ENCODE measurements at places on chromosomes 11 and 22.

DNA sequence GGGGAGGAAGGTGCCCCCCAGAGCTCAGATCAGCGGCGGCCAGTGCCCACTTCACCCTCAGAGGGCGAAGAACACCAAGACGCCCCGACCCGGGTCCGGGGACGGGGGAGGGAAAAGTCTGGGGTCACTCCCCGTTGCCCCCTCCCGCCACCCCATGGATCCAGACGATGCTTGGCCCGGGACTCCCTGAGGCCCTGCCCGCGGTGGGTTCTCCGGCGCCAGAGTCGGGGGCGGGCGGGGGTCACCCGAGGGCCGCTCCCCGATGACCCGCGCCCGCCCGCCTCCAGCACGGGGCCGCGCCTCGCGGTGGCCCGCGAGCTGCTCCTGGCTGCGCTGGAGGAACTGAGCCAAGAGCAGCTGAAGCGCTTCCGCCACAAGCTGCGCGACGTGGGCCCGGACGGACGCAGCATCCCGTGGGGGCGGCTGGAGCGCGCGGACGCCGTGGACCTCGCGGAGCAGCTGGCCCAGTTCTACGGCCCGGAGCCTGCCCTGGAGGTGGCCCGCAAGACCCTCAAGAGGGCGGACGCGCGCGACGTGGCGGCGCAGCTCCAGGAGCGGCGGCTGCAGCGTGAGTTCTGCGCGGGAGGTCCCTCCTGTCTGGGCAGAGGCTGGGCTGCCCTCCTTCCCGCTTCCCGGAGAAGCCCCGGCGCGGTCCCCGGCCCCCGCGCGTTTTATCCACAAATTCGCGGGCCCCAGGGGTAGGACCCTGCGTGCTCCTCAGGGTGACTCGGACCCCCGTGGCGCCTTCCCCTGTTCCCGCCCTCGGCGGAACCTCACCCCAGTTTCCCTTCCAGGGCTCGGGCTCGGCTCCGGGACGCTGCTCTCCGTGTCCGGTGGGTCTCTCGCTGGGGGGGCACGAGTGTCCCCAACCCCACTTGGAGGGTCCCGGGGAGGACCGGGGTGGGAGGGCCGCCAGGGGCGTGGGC lies 1.1 kb downstream of the NLRP6 start:
- no peak for DNase-seq

GRCh38 chr22:44870021-44870420 lies 117.6 kb downstream of the ARHGAP8 start:
- peak; percentile 6 for DNase-seq

DNA sequence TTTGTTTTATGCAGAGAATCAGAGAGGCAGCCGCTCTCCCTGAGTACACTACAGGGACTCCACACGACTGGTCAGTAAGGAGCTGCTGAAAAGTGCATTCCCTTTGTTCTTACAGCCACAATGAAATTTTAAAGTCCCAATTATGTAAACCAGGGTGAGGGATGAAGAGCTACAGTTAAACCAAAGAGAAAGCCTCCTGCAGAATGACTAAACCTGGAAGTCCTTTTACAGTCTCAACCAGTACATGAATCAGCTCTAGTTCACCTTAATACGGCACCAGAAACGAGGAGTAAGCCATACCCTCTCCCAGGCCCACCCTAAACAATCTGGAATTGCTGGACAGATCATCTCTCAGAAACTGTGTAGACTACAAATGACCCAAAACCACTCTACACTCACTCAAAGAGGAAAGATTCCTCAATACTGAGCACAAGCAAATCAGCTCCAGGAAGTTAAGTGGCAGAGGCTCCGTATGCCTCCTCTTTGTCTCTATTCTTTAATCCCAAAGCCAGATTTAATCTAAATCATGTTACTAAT lies 113.1 kb downstream of the RBFOX2 start:
- no peak for DNase-seq

DNA sequence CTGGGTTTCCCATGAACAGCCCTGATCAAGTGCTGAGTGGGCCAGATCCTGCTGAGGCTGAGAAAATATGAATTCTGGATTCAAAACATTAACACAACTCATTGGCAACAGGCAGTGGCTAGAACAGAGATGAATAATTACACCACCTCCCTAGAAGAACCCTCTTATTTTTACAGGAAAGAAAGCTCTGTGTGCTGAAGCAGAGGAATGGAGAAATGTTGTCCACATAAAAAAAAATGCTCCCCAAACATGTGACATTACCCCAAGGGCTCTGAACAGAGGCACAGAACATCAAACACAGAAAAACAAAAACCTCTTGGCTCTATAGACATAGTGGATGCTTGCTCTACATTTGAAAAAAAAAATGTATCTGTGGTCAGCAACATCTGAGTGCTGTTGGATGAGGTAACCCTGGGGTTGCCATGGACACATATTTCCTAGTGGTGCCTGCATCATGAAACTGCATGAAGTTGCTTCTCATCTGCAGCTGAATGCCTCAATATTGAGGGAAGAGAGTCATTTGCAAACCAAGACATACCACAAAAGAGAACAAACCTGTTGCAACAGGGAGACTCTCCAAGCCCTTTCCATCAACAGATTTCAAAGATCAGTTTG lies 98.8 kb downstream of the SNX19 start:
- no peak for DNase-seq

- DNase-seq = no peak
Observed at GRCh38 chr11:45468267-45468856, 182.2 kb upstream of the SYT13 start.

DNA sequence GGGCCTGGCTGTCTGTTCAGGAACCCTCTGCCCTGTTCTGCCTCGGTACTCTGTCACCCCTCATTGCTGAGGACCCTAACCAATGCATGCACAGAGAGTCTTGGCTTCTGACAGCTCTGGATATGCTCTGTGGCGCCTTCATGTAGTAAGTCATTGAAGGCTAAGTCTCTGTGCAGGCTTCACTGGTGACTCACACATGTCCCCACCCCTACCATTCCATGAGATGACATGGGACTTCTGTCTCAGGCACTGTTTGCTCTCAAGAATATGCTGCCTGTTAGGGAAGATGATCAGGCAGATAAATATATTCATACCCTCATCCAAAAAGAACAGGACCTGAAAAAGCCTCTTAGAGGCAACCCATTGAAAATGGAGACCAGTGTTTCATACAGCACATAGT lies 43.6 kb upstream of the HORMAD2 start:
- DNase-seq = no peak

GRCh38 chr11:102462610-102463009 lies 10.0 kb upstream of the TMEM123 start:
- DNase-seq = no peak

DNA sequence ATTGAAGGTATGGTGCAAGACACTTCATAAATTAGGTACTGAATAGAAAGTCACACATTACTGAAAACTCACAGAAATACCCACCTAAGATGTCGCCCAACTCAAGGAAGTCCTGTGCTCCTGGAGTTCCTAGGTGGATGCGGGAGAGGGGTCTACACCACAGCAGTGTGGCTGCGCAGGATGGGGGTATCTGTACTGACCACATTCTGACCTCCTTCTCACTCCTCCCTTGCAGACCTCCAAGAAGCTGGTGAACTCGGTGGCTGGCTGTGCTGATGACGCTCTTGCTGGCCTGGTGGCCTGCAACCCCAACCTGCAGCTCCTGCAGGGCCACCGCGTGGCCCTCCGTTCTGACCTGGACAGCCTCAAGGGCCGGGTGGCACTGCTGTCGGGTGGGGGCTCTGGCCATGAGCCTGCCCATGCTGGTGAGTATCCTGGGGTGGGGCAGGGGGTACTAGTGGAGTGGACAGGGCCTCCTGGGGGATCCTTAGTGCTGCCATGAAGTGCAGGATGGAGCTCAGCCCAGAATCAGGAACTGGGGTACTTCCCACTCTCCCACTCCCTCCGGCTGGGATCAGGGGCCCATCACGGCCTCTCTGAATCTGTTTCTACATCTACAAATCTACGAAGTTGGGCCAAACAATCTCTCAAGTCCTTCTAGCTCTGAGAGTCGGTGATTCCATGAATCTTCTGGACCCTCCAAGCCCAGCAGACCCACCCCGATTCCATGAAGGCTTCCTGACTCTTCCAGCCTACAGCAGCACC lies 4.9 kb downstream of the TKFC start:
- DNase-seq = no peak

DNA sequence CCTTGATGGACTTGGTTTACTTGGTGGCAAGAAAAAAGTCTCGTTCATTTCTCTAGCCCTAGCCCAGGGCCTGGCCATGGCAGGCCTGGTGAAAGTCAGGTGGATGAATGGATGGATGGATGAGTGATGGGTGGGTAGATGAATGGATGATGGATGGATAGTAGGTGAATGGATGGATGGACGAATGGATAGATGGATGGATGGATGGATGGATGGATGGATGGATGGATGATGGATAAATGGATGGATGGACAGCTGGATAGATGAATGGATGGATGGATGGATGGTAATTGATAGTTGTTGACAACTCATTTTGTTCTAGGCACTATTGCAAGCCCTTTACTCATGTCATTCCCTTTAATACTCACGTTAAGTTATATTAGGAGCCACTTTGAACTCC lies 86.1 kb upstream of the ANO1 start:
- no peak for DNase-seq

DNA sequence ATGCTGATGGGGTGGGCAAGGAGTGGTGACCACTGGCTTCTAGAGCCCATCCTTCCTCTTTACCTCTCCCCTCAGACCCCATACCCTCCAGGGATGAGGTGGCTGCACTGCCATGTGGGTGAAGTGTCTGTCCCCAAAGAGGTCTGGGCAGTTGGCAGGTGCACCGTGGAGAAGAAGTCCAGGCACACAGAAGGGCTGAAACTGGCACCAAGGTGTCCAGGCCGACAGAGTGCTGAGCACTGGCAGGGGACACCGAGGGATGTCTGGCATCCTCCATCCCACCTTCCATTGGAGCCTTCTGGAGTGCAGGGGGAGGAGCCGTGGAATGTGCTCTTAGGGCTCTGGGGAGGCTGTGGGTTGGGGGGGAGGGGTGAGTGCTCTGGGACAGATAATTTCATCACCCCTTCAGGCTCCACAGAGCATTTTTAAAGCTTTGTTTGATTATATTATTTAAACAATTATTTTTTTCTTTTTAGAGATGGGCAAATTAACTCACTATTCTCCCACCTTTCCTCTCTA lies 37.9 kb downstream of the PKNOX2 start:
- no peak for DNase-seq

DNA sequence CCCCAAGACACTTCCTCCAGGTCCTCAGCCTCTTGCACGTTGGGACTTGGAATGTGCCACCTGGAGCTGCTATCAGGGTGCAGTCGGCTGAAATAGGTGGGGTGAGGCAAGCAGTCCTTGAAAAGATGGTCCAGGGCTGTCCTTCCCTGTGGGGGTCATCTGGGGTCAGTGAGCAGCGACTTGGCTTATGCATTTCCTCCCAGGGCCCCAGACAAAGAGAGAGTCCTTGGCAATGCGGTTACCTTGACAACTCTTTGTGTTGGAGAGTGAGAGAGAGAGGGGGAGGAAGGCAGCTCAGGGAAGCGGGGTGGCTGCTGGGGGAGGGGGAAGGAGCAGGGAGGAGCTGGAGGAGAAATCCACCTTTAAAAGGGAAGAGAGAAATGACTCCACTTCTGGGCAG lies 93.8 kb downstream of the MIAT start:
- no peak for DNase-seq

DNA sequence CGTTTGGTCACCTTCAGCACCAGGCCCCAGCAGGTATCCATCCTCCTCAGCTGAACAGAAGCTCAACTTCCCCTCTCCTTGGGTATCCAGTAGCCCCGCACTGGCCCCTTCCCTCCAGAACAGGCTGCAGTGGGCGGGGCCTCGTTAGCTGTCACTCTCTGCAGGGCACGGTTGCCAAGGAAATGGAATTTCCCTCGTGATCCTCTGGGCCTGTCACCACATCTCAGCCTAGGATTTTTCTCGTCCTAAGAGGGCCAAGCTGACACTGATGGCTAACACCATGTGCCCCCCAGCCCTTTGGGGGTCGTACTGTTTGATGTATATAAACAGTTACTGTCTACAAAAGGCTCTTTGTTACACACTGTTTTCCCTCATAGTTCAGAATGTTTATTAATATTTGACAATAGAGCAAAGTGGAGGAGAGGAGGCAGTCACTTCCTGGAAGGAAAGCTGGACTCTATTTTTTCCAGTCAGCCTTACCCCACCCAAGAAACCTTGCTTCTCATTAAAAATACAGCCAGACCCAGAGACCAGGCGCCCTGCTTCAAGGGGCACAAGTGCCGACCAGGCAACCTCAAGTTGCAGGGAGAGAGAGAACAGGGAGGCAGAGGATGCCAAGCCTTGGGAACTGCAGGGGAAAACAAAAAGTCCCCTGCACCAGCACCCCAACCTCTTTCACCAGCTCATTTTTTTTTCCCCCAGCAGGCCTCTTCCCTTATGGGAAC lies 44.5 kb downstream of the FEZ1 start:
- DNase-seq = no peak

- no peak for DNase-seq
Observed at GRCh38 chr11:12503039-12503484, 125.7 kb downstream of the PARVA start.

- no peak for DNase-seq
Observed at GRCh38 chr11:20631519-20632168, 32.2 kb downstream of the SLC6A5 start.

- no peak for DNase-seq
Observed at GRCh38 chr22:34567367-34567766, 498.6 kb upstream of the ISX start.

GRCh38 chr11:94017446-94017845 lies 3.7 kb upstream of the HEPHL1 start:
- DNase-seq = no peak

GRCh38 chr22:40898850-40899357 lies 37.0 kb upstream of the DNAJB7 start:
- DNase-seq = no peak

DNA sequence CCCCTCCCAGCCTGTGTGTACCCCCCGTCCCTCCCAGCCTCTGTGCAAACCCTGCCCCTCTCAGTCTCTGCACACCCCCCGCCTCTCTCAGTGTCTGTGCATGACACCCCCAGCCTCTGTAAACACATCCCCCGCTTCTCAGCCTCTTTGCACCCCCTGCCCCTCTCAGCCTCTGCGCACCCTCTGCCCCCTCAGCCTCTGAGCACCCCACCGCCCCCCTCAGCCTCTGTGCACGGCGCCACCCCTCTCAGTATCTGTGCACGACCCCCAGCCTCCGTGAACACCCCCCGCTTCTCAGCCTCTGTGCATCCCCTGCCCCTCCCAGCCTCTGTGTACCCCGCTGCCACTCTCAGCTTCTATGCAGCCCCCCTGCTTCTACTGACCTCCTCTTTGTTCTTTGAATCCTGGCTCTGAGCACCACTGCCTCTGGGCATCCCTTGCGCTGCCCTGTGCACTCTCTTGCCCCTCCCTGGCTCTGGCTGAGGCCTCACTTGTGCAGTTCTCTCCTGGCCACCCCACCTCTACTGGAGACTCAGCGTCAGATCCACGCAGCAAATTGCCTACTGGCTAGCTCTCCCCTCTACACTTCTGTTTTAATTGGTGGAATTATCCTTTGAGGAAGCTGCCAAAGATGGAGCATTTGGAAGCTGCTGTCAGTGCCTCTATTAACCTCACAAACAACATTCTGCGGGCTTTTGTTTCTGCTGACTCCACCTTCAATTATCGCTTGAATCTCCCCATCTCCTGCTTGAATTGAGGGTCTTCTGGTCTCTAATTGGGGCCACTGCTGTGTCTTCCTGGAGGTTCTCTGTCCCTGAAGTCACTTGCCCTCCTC lies 838.6 kb downstream of the TBC1D22A start:
- no peak for DNase-seq

GRCh38 chr22:37639070-37639760 lies at the start of gene SH3BP1:
SH3BP1 (plus strand) TSS chr22:37639669; CDS start chr22:37639788, 119 bp downstream.
- no peak for DNase-seq

All from amniotic stem cell (primary cell).